Parietal lobe (tissue), 2 donors: ENCODE measurements at places on chromosomes 1 and 21. TPM values are rescaled to one million over a fixed set of nuclear protein-coding genes. Genes with fewer than 3 reads are reported as not detected.

Gene UMODL1
- not detected for total RNA-seq

Gene IGSF9
- 10.6 TPM for total RNA-seq

Gene RNU1-3
- total RNA-seq, result under 0.01 TPM

Gene KIF17
- total RNA-seq, result 5.9 TPM

Gene FAM110D
- 0.31 TPM for total RNA-seq

Gene TCEA3
- 2.2 TPM for total RNA-seq

Gene OR14K1
- 0.94 TPM for total RNA-seq

Gene ETV3L
- total RNA-seq, result not detected

Gene TTF2
- total RNA-seq, result 7.8 TPM

Gene APCS
- not detected for total RNA-seq

Gene BATF3
- total RNA-seq, result 5.3 TPM

Gene GPX7
- total RNA-seq, result 24.7 TPM

Gene OR2M3
- total RNA-seq, result 0.63 TPM

Gene OLFM3
- total RNA-seq, result 18.5 TPM

Gene TSSK3
- total RNA-seq, result not detected

Gene INAVA
- total RNA-seq, result 2.5 TPM

Gene KCNK1
- total RNA-seq, result 2.2 TPM

Gene SLC44A5
- 219 TPM for total RNA-seq

Gene PHLDA3
- total RNA-seq, result 8.5 TPM

Gene BMP8A
- not detected for total RNA-seq

Gene ZZZ3
- total RNA-seq, result 166 TPM

Gene INTS11
- total RNA-seq, result 69.2 TPM

Gene HSF2BP
- 4.1 TPM for total RNA-seq

Gene SHCBP1L
- total RNA-seq, result not detected

Gene VWA5B1
- total RNA-seq, result 0.63 TPM

Gene BSDC1
- 94.8 TPM for total RNA-seq

Gene CNR2
- total RNA-seq, result not detected

Gene SPRR1B
- not detected for total RNA-seq
